ENCODE measurements at places on chromosomes 1 and 21.
A peak's percentile ranks its signal among the peaks of the same experiment; 100 is the strongest.

- DNase-seq, result no peak
These were observed 3.6 kb downstream of the C1orf232 start for GRCh38 chr1:26164861-26165842.

GRCh38 chr21:17128132-17128531 is 384.7 kb upstream of the CXADR start:
- no peak for DNase-seq

DNA sequence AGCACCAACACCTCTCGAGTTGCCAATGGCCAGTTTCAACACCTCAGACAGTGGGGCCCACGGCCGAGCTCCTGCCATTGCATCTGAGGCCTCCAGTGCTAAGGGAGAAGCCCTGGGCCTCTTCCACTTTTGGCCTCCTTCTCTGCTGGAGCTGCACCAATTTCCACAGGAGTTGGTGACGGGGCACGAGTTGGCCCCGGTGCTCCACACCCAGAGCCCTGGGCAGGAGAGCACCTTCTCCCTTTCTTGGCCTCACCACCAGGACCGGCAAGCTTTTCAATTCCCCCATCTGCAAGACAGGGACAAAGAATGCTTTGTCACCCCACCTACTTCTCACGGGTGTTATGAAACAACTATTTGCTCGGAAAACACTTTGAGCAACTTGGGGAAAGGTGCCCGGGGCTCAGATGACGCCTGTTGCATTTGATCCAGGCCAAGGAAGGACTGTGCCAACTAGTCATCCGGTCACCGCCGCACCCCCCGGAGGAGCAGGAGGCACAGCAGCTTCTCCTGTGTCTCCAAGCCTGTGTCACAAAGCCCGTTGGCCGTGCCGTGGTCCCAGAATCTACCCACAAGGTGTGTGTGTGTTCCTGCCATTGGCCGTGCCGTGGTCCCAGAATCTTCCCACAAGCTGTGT is 55.2 kb downstream of the TOMM20 start:
- no peak for DNase-seq

DNA sequence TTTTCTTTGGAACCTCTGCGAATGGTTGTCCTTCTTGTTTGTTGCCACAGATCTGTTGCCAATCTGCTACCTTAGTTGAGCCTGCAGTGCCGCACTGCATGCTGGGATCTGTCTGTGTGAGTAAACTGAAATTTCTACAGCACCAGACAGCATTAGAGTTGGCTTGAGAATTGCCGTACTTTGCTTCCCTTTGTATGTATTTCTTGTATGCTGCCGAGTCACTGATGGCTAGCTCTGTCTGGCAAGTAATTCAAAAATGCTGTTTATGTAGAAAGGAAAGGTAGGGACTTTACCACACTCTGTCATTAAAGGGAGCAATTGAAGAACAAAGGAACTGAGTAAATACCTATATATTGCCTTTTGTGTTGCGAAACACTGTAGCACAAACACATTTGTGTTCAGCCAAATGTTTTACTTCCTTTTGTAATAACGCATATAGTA is 857.4 kb downstream of the USP25 start:
- no peak for DNase-seq

DNA sequence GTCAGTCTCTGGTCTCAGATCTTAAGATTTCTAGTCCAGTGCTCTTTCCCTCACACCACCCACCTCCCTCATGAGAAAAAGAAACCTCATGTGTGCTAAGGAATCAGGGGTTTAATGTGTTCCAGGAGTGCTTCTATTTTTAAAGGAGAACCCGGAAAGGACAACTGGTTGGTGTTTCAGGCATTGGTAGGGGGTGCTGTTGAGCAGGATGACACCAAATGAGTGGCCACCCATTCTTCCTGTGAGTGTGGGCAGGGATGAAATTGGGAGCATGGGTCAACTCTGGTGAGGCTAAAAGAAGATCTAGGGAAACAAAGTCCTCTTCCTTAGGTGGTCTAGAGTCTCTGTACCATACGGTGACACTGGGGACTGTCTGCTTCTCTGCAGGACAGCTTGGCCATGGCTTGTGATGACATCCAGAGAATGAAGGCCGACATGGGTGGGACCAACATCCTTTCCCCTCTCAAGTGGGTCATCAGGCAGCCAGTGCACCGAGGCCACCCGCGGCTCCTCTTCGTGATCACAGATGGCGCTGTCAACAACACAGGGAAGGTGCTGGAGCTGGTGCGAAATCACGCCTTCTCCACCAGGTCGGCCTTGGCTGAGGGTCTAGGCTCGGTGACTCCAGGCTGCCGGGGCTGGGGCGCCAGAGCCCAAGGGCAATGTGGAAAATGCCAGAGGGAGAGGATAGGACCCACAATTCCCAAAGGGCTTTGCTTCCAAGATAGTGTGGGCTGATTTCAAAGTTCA is 39.3 kb downstream of the VWA5B1 start:
- DNase-seq, result no peak

GRCh38 chr1:210662291-210663050 is 333.8 kb downstream of the HHAT start:
- no peak for DNase-seq

- DNase-seq, result no peak
These were observed 109.3 kb downstream of the KAZN start for GRCh38 chr1:14707531-14708445.

DNA sequence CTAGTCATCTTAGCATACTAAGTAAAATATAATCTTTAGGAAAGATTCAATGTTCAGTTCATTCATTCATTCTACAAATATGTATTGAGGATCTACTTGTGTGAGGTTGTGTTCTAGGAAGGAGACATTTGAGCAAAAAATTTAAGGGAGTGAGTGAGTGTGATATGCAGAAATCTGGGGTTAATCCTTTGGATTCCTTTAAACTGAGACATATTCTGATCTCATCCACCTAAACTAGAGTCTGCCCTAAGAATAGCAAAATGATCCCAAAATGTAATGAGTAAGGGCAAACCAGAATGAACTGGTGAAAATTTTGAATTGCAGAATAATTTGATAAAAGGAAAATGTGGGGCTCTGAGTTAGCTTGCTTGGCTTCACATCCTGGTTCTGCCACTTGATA is 8.6 kb downstream of the UBE2U start:
- DNase-seq, result no peak

DNA sequence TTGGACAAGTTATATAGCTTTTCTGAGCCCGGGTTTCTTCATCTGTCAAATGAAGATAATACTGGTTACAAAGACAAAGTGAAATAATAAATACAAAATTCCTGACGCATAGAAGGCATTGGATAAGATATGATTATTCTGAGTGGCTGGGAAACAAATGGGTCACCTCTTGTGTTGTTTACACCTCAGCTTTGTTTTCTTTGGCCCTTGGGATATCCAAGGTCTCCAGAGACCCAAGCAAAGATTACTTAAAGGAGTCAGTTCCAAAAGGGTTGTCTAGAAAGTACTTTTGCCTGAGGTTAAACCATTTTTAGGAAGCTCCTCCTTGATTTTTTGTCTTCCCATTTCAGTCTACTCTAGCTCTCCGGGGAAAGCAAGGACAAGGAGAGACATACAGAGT is 9.7 kb downstream of the KHDRBS1 start:
- no peak for DNase-seq

DNA sequence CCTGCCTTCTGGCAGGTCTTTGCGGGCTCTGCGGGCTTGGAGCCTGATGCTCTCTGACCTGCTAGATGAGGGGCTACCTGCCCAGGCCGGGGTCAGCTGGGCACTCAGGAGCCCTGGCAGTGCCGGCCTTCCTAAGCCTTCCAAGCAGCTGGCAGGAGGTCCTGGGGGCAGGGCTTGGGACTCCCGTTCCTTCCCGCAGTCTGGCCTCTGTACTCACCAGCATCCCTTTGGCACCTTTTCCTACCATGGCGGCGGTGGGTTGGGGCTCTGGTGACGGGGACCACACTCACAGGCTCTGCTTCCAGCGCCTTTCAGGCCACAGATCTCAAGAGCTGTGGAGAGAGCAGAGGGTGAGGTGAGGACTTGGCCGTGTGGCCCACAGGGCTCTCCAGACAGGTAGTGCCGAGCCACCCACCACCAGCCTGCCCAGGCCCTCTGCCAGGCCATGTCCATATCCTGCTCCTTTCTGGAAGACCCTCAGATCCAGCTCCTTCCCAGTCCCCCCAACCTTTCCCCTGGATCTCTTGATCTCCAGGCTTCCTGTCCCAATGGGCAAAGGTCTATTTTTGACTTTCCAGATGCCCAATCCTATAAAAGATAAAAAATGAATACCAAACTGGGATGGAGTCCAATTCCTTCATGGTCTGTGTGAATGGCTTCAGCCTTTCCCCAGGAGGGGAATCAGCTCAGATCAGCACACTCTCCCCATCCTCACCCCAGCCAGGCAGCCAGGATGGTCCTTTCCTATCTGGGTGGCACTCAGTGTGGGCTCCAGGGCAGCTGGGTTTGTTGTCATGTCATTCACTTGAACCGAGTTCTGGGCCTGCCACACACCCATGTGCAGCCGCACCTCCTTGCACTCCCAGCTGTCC is 7.0 kb downstream of the SLC6A9 start:
- no peak for DNase-seq

- DNase-seq, result no peak
These were observed 43.1 kb upstream of the EXOSC10 start for GRCh38 chr1:11142618-11143391.

DNA sequence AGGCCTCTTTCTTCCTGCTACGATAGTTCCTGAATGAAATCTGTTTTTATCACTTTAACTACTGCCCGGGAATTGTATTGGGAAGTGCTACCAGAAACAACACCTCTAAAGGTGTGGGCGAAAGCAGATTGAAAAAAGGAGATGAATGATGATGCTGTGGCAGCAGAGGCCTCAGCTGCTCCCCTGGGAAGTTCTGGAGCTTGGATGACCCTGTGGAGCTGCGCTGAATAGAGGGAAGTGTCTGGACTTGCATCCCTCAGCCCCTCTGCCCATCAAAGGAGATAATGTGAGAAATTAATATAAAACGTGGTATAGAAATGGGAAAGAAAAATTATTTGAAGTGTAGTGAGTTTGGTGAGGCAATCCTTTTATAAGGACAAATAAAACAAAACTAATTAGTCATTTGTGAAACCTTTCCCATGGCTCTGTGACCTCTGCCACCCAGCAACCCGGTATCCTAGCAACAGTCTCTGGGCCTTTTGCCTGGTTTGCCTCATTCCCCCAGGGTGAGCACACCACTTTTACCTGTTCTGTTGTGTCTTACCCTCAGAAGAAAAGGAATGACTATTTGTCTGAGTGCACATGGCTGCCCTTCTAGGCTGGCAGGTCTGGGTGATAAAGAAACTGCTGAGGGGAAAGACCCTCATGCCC is 21.3 kb downstream of the OVAAL start:
- DNase-seq, result no peak

DNA sequence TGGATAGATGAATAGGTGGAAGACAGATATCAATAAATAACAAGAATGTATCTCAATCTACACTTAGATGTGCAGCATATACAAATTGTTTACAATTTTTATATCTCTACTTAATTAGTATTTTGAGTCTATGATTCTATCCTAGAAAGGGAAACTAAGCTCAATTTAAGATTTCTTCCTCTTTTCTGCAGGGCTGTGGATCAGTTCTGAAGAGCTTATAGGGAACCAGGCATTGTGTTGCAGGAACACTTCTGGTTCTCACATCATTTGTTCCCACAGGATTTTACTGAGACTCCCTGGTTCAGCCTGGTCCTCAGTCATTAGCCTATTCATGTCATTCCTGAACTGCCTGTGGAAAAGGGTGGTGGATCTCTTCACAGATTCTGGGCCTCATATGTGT is 105.8 kb downstream of the TNFSF18 start:
- DNase-seq, result no peak

DNA sequence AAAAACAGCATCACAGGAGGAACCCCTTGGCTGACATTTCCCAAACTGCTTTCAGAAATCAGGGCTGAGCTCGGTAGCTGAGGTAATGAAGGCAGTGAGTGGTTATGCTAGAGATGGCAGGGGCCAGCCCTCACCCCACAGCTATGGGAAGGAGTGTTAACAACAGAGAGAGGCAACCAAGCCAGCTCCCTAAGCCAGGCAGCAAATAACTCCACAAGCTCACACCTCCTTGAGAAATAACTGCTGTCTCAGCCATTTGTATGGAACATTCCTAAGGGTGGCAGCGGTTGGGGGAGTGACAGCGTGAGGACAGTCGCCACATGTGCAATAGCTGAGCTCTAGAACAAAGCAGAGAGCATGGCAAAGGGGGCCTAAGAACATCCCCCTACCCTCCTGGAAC is 42.6 kb downstream of the LMX1A start:
- no peak for DNase-seq

GRCh38 chr1:31985430-31985829 is 28.2 kb upstream of the KHDRBS1 start:
- DNase-seq, result no peak

DNA sequence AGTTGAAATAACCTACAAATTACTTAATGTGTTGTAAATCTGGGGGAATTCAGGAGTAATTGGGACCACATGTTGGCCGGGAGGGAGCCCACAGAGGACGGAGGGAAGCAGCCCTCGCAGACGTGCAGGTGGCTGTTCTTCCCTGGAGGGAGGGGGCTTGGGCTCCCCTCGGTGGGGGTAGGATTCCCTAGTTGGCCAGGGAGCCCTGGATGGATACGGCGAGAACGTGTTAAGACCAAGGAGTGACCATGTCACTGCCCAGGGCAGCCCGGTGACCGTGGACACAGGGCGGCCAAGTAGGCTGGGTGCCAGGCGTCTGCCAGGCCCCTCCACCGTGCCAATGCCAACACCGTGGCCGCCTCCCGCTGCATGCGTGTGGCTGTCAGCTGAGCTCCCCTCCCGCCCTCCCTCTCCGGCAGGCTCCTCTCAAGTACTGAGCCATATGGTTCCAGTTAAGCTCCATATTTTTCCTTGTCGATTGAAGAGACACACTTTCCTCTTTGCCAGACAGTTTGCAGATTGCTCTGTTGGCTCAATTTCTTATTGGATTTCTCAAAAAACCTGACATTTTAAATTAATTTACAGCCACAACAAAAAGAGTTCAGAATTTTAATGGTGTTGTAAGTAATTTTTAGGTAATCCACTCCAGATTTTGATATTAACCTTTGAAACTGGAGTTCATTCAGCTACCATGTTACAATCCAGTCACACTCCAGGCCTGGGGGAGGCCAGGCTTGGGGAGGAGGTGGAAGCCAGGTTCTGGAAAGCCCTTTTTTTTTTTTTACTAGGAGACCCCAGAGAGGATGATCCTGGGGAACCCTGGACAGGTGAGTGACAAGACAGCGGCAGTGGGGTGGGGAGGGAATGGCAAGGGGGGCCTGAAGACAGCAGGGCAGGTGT is 71.2 kb downstream of the CASZ1 start:
- DNase-seq, result no peak

GRCh38 chr1:31731049-31731565 is 27.3 kb upstream of the COL16A1 start:
- no peak for DNase-seq

- peak; percentile 10 for DNase-seq
These were observed 28.6 kb downstream of the EBNA1BP2 start for GRCh38 chr1:43143441-43143888.

- DNase-seq, result no peak
These were observed 26.6 kb upstream of the LMX1A start for GRCh38 chr1:165383067-165383466.
